Melanocyte of skin (primary cell): ENCODE measurements at places on chromosomes 2 and 18. TPM values are rescaled to one million over a fixed set of nuclear protein-coding genes. Genes with fewer than 3 reads are reported as not detected.

Gene TMEM185B
- total RNA-seq, result 22.3 and 24.5 TPM in 2 replicates

Gene FAM237A
- not detected in 2 replicates for total RNA-seq

Gene TXNL4A
- 49.9 and 91.2 TPM in 2 replicates for total RNA-seq

Gene ASAP2
- total RNA-seq, result 41.6 and 54.3 TPM in 2 replicates

Gene GCG
- total RNA-seq, result not detected in 2 replicates

Gene COBLL1
- total RNA-seq, result 13.7 and 16.8 TPM in 2 replicates

Gene RGPD6
- total RNA-seq, result 13.4 and 28.7 TPM in 2 replicates

Gene ERICH2
- total RNA-seq, result not detected in 2 replicates

Gene CDH7
- 0.36 TPM in 1 of 2 replicates, not detected in the other for total RNA-seq

Gene DSC2
- total RNA-seq, result not detected in 2 replicates

Gene TXNDC2
- not detected in 2 replicates for total RNA-seq

Gene CCDC150
- 10.8 and 13.0 TPM in 2 replicates for total RNA-seq

Gene HOXD8
- under 0.01 TPM in 1 of 2 replicates, not detected in the other for total RNA-seq

Gene C2orf15
- 0.34 and 0.36 TPM in 2 replicates for total RNA-seq

Gene CRIM1
- total RNA-seq, result 9.7 and 12.0 TPM in 2 replicates

Gene DTNA
- total RNA-seq, result 5.7 and 13.0 TPM in 2 replicates

Gene SP140
- 0.46 and 2.7 TPM in 2 replicates for total RNA-seq

Gene VAPA
- 211 and 313 TPM in 2 replicates for total RNA-seq

Gene ALPI
- not detected in 2 replicates for total RNA-seq

Gene POTEC
- not detected in 2 replicates for total RNA-seq

Gene FBXO48
- 0.67 and 0.77 TPM in 2 replicates for total RNA-seq

Gene ELMOD3
- 18.7 and 21.3 TPM in 2 replicates for total RNA-seq

Gene KANSL1L
- total RNA-seq, result 27.5 and 35.6 TPM in 2 replicates

Gene IL36A
- total RNA-seq, result not detected in 2 replicates

Gene SPEG
- 0.33 TPM in 1 of 2 replicates, not detected in the other for total RNA-seq

Gene CCDC148
- 0.33 and 0.46 TPM in 2 replicates for total RNA-seq

Gene ALLC
- total RNA-seq, result not detected in 2 replicates

Gene TMEFF2
- total RNA-seq, result not detected in 2 replicates

Gene TLX2
- total RNA-seq, result not detected in 2 replicates

Gene MRPL44
- 95.0 and 96.7 TPM in 2 replicates for total RNA-seq

Gene SERPINB3
- not detected in 2 replicates for total RNA-seq
